Hepatocyte (in vitro differentiated cells): ENCODE measurements at places on chromosomes 16 and 17. TPM values are rescaled to one million over a fixed set of nuclear protein-coding genes. Genes with fewer than 3 reads are reported as not detected.

The HS3ST2 gene
- polyA plus RNA-seq = 0.36 TPM in 1 of 2 replicates, not detected in the other

The PMFBP1 gene
- polyA plus RNA-seq = 2.9 and 3.4 TPM in 2 replicates

The RABEP2 gene
- 25.9 and 30.3 TPM in 2 replicates for polyA plus RNA-seq

GRCh38 chr17:35170968-35171771, 23.0 kb downstream of the SLC35G3 start:
- DNase-seq = no peak

DNA sequence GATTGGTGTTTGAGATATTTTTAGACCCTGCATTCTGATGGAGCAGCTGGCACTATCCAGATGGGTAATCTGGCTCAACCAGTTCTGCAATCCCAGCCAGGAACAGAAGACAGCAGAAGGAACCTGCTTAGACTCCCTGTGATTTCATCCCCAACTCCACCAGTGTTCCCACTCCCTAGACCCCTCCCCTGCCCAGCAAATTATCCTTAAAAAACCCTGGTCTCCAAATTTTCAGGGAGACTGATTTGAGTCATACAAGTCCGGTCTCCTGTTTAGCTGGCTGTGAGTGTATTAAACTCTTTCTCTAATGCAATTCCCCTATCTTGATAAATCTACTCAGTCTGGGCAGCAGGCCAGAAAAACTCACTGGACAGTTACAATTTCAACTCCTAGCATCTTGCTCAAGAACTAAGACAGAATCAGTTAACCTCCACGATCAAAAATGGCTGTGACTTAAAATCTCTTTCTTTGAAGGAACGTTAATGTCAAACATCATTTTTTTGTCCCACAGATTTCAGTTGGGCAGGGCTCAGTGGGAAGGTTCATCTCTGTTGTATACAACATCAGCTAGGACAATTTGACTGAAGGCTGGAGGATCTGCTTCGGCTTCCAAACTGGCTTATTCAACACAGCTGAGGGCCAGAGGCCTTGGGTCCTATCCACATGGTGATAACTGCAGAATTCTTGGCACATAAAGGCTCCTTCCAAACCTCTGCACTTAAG, 4.9 kb upstream of the RBL2 start:
- peak; percentile 48 for DNase-seq

DNA sequence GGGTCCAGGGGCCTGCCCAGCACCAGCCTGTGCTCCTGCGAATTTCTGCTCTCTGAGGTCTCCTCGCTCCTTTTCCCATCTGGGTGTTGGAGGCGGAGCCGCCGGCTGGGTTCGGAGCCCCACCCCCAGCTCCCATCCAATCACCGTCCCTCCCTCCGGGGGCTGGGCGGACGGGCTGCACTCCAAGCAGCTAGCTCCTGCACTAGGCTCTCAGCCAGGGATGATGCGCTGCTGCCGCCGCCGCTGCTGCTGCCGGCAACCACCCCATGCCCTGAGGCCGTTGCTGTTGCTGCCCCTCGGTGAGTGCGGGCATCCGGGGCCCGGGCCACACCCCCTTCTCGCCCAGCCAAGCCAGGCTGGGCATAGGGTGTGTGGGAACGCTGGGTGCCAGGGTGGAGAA, at the start of gene NRN1L:
TSS of gene NRN1L (plus strand) at position 202 of the 400 bp plus-strand sequence. CDS start at position 221, 19 bp downstream.
- DNase-seq = peak; percentile 83

- no peak for DNase-seq
Observed at GRCh38 chr16:10675216-10675615, 19.5 kb downstream of the TEKT5 start.

DNA sequence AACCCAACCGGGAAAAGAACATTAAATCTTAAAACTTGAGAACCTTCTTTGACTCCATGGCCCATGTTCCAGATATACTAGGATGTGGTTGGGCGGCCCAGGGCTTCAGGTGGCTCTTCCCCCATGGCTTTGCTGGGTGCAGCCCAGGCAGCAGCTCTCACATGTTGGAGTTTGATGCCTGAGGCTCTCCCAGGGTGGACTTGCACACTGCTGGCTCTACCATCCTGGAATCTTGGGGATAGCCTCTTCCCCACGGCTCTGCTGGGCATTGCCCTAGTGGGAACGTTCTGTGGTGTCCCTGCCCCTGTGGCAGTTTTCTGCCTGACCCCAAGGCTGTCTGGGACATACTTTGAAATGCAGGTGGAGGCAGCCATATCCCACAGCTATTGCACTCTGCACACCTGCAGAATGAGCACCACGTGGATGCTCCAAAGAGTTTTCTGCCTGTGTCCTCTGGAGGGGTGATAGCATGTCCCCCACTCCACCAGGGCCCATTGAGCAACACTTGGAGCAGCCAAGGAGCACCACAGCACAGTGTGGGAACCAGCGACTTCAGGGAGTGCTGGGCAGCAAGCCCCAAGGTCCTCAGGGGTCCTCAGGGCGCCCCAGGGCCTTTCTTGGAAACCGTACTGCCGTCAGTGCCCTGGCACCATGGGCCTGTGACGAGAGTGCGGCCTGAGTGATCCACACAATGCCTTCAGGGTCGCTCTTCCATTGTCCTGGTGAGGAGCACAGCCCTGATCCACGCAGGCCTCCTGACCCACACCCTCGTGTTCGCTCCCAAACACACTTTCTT, 70.8 kb downstream of the GOSR1 start:
- DNase-seq = no peak

DNA sequence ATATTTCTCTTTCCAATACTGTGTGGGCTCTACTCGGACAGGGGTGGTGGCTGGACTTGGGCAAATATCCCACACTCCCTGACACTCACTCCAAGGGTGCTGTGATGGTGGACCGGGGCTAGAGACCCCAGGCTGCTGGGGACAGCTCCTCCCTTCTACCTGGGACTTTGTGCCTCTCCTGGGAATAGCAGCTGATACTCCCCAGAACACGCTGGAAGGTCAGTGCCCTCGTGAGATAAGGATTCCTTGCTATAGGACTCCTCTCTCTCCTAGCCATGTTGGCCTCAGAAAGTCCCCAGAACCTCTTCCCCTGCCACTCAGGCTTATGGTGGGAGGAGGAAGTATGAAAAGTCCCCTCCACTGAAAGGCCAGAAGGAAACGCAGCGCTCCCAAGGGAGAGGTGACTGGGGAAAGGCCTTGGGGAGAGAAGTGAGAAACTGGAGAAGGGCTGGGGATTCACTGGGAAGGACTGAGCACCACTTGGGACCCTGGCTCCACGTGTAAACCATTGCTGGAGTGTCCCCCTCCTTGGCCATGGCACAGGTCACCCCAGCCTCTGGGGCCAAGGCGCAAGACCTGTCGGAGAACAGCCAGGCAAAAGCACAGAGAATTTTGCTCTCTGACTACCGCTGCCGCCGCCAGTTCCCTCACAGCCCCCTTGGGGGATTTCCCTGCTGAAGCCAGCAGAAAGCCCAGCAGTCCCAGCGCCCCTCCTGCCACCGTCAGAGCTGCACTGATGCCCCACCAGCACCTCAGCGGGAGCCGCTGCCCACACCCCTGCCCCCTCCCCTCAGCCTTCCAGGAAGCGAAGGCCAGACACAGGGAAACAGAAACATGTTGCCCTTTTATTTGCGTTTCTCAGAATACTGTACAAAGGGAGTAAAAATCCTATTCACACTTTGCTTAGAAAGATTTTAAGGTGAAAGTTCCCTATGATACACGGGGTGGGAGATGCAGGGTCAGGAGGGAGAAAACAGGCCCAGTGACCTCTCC, 2.1 kb upstream of the GSDMB start:
- peak; percentile 34 for DNase-seq

- DNase-seq = peak; percentile 16
Observed at GRCh38 chr17:8137645-8138373, 13.9 kb upstream of the HES7 start.
